Keratinocyte (primary cell): ENCODE measurements at places on chromosomes 7 and 10. TPM values are rescaled to one million over a fixed set of nuclear protein-coding genes. Genes with fewer than 3 reads are reported as not detected.

DNA sequence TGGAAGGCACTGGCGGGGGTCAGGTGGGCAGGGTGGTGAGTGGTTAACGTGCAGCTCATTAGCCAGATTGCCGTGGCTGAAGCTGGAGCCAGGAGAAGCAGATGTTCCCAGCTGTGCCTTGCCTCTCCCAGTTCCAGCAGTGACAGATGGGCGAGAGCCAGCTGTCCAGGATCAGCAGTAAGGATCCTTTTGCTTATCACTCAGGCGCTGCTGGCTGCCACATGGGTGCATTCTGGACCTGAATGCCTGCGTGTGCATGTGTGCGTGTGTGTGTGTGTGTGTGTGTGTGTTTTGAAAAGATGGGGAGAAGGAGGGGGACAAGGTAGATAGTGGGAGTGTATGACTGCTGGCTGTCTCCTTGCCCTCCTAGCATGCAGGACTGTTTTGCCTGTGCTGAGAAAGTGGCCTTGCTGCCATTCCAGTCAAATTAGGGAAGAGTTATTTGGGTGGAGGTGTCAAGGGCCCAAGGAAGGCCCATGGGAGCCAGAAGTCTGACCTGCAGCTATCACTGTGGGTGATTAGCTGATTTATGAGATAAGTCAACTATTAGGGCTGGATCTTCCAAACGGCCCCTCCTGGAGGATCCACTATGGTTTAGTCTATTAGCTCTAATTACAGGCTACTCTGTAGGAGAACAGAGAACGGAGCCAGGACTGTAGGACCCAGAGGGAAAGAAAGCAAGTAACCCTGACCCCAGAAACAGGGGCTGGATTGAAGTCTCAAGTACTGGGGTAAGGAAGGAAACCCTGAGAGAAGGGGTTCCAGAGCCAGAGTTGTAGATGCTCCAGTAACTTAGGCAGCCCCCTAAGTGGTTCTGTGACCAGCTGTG lies 3.3 kb downstream of the EPHA1 start:
- H3K4me1 ChIP-seq = peaks cover 20% of the 10 kb centered on the region
- DNase-seq = no peak
- H3K36me3 ChIP-seq = peaks cover 7% of the 10 kb centered on the region
- no peak overlapping the region for H3K4me3 ChIP-seq
- no peak overlapping the region for H3K27ac ChIP-seq
- H3K27me3 ChIP-seq = no peaks in the 10 kb centered on the region

- H3K4me3 ChIP-seq = no peak overlapping the region
- H3K27me3 ChIP-seq = no peaks in the 10 kb centered on the region
- H3K36me3 ChIP-seq = peaks cover 9% of the 10 kb centered on the region
- no peaks in the 10 kb centered on the region for H3K4me1 ChIP-seq
- no peak for DNase-seq
Measured at GRCh38 chr7:129671266-129671665, 59.7 kb downstream of the NRF1 start.

DNA sequence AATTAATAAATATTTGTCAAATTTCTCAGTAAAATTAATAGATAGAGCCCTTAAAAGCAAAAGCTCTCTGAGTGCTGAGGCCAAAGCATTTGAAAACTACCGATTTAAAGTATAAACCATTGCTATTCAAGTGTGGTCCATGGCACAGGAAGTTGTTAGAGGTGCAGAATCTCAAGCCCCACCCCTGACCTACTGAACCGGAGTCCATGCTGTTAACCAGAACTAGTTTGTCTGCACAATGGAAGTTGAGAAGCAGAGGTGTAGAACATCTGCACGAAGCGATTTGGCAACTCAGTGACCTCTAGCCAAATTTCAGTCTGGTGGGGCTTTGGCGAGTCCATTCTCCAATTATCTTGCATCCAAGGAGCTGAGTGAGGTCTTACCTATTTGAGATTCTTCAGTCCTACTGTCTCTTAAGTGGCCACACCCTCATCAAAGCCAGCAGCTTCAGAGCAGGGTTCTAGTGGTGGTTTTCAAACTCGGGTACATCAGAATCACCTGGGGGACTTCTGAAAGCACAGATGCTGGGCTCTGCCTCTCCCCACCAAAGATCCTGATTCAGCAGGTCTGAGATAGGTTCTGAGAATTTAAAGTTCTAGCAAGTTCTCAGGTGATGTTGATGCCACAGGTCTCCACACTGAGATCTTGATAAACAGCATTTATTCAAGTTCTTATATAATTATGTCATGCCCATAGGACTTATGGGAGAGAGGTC lies 96.8 kb upstream of the SAMD8 start:
- H3K4me1 ChIP-seq = no peaks in the 10 kb centered on the region
- no peak overlapping the region for H3K27ac ChIP-seq
- DNase-seq = no peak
- H3K4me3 ChIP-seq = no peak overlapping the region

DNA sequence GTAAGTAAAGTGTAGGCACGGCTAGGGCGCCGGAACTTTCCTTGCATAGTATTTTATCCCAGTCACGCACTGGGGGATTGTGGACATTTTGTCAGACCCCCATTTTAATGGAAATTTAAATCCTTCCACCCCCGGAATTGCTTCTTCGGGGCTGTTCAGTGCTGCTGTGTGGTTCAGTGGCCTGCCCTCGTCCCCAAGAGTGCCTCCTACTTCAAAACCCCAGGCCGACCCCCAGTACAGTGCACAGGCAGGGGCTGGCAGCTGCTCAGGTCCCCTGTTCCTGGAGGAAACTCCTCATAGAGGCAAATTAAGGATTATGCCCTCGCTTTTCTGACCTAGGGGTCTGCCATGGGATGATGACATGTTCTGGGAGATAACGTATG lies 94.5 kb downstream of the PTPRE start:
- no peak overlapping the region for H3K4me3 ChIP-seq
- DNase-seq = no peak
- H3K36me3 ChIP-seq = no peaks in the 10 kb centered on the region
- H3K27me3 ChIP-seq = peaks cover 23% of the 10 kb centered on the region
- no peak overlapping the region for H3K27ac ChIP-seq

MSMB gene
- not detected in 3 replicates for polyA plus RNA-seq

FOXP2 gene
- 0.85 to 1.4 TPM (median 0.98 TPM) in 3 replicates for polyA plus RNA-seq

GRCh38 chr10:33310853-33311252 lies 23.6 kb downstream of the NRP1 start:
- H3K27ac ChIP-seq = no peak overlapping the region
- no peaks in the 10 kb centered on the region for H3K27me3 ChIP-seq
- H3K4me3 ChIP-seq = no peak overlapping the region
- DNase-seq = no peak

DNA sequence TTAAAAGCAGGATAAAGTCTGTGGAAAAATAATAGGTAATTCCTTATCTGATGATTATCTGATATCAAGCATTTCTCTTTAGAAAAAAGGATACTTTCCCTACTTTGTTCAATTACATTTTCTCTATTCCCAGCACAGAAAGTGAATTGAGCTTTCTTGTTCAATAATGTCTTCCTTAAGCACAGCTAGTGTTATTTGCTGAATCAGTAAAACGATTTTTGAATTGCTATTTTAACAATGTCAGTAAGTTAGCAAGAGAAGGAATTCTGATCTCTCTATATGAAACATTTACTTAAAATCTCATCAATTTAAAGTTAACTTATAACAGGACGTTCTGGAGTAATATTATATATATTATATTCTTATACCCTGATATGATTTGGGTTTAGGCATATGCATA lies 337.2 kb upstream of the ANKRD30A start:
- DNase-seq = no peak
- no peak overlapping the region for H3K4me3 ChIP-seq
- H3K27me3 ChIP-seq = no peaks in the 10 kb centered on the region
- H3K36me3 ChIP-seq = no peaks in the 10 kb centered on the region
- no peak overlapping the region for H3K27ac ChIP-seq

SLC16A9 gene
- polyA plus RNA-seq = 2.1 to 4.5 TPM (median 2.8 TPM) in 3 replicates

GRCh38 chr7:69217516-69218350 lies 380.5 kb upstream of the AUTS2 start:
- H3K27ac ChIP-seq = no peak overlapping the region
- no peaks in the 10 kb centered on the region for H3K4me1 ChIP-seq
- H3K36me3 ChIP-seq = no peaks in the 10 kb centered on the region
- DNase-seq = no peak

GRCh38 chr7:37382546-37383088 lies 66.0 kb downstream of the ELMO1 start:
- no peak for DNase-seq
- no peak overlapping the region for H3K27ac ChIP-seq

GRCh38 chr10:12980102-12980661 lies 21.3 kb downstream of the CCDC3 start:
- no peak for DNase-seq
- H3K27me3 ChIP-seq = no peaks in the 10 kb centered on the region
- no peaks in the 10 kb centered on the region for H3K36me3 ChIP-seq
- H3K27ac ChIP-seq = no peak overlapping the region
- peaks cover 9% of the 10 kb centered on the region for H3K4me1 ChIP-seq

DNA sequence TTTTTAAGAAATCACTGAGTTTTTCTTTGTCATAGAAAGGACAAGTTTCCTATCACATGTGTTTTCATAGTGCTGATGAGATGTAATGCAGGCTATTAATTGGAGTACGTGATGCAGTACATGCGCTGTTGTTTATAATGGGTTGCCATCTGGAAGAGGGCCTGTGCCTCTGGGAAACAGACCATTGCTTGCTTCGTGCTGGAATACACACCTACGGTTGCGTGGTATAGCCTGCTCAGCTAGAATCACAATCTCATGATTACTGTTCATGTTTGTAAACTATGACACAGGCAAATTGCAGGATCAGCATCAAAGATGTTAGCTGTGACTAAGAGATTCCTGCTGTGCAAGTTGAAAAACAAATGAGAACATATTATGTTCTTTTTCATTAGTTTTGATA lies 107.2 kb upstream of the STEAP1B start:
- peaks cover under 1% of the 10 kb centered on the region for H3K4me1 ChIP-seq
- DNase-seq = no peak
- no peak overlapping the region for H3K4me3 ChIP-seq
- no peaks in the 10 kb centered on the region for H3K27me3 ChIP-seq

- H3K4me3 ChIP-seq = no peak overlapping the region
- no peak for DNase-seq
Measured at GRCh38 chr10:71999360-72000072, 35.3 kb downstream of the CHST3 start.

GRCh38 chr10:87826653-87827052 lies 8.6 kb upstream of the ATAD1 start:
- H3K4me1 ChIP-seq = no peaks in the 10 kb centered on the region
- no peak for DNase-seq
- H3K36me3 ChIP-seq = no peaks in the 10 kb centered on the region
- H3K4me3 ChIP-seq = no peak overlapping the region

DNA sequence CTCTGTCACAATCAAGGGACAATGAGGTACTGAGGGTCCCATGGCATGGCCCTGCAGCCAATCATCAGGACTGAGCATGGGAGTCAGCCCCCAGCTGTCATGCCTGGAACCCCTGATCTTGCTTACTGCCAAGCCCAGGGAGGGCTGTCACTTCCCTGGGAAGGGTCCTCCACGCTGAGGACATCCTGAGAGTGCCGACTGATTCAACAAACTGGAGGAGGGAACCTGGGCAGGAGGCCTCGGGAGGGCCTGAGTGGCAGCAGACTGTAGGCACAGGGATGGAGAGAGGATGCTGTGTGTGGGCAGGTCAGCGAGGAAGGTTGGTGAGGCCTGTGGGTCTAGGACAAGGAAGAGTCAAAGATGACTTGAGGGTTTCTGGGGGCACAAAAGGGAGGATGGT lies 154.3 kb downstream of the ZNF248 start:
- no peaks in the 10 kb centered on the region for H3K36me3 ChIP-seq
- H3K27me3 ChIP-seq = no peaks in the 10 kb centered on the region
- H3K4me1 ChIP-seq = no peaks in the 10 kb centered on the region

DNA sequence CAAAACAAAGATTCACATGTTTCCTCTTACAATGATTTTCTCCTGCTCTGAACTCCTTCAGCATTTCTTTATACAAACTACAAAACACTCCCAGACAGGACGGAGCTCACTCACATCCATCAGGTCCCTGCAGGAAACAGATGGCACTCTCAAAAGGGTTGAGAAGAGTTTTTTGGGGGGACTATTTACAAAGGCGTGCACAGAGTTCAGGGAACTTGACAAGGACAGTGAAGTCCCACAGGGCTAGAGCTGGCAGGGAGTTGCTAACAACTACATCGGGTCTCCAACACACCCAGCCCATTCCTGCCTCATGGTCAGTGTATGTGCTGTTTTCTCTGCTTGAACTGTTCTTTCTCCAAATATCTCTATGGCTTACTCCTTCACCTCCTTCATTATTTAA lies 24.7 kb upstream of the YAE1 start:
- H3K4me1 ChIP-seq = no peaks in the 10 kb centered on the region
- no peaks in the 10 kb centered on the region for H3K36me3 ChIP-seq
- H3K27me3 ChIP-seq = no peaks in the 10 kb centered on the region
- H3K4me3 ChIP-seq = no peak overlapping the region

CEP41 gene
- 10.1 to 21.5 TPM (median 13.4 TPM) in 3 replicates for polyA plus RNA-seq

DNA sequence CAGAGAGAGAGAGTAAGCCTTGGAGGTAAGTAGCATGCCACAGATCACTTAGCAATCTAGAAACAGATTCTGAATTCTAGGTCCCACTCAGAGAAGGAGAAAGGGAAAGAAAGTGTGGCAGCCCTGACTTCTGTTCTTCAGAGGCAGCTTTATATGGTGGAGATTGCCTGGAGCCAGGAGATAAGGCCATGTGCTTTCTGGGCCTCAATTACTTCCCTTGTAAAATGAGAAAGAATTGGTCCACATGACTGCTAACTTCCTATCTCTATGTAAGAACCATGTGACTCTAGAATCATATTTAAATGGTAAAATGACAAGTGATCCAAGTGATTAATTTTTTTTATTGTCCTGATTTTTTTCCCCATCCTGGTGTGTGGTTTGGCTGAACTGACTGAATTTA lies 64.1 kb downstream of the HHEX start:
- no peaks in the 10 kb centered on the region for H3K36me3 ChIP-seq
- H3K27ac ChIP-seq = no peak overlapping the region
- no peaks in the 10 kb centered on the region for H3K27me3 ChIP-seq
- no peak overlapping the region for H3K4me3 ChIP-seq
- H3K4me1 ChIP-seq = no peaks in the 10 kb centered on the region

DNA sequence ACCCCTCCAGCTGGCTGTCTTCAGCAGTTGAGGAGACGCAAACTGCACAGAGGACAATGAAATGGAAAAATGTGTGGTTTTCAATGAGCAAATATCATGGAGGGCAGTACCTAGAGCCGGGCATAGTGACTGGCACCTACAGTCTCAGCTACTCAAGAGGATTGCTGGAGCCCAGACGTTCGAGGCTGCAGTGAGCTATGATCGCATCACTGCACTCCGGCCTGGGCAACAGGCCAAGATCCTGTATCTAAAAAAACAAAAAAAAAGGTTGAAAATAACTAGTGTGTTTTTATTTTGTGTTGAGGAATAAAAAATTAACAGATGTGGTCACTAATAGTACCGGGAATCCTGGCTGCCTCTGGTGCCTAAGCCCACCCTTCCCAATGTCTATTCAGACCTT lies 345.5 kb downstream of the GALNT17 start:
- H3K4me3 ChIP-seq = no peak overlapping the region
- no peaks in the 10 kb centered on the region for H3K4me1 ChIP-seq
- no peak for DNase-seq
- H3K36me3 ChIP-seq = no peaks in the 10 kb centered on the region
- no peak overlapping the region for H3K27ac ChIP-seq
